Colonic mucosa (tissue), 4 donors: ENCODE measurements at places on chromosomes 1 and 21. TPM values are rescaled to one million over a fixed set of nuclear protein-coding genes. Genes with fewer than 3 reads are reported as not detected.

GRCh38 chr1:221612047-221612777 is 129.7 kb downstream of the DUSP10 start:
- no peaks in the 10 kb centered on the region for H3K4me1 ChIP-seq
- no peak overlapping the region for H3K27ac ChIP-seq
- no peak overlapping the region for H3K4me3 ChIP-seq
- H3K36me3 ChIP-seq: no peaks in the 10 kb centered on the region
- DNase-seq: peak; percentile 38

Gene FCRL4
- not detected for total RNA-seq

Gene CASQ1
- total RNA-seq: not detected

GRCh38 chr21:45494851-45495680 is 47.2 kb downstream of the SLC19A1 start:
- H3K27me3 ChIP-seq: no peaks in the 10 kb centered on the region
- no peak for DNase-seq
- no peaks in the 10 kb centered on the region for H3K36me3 ChIP-seq
- no peak overlapping the region for H3K27ac ChIP-seq
- H3K4me3 ChIP-seq: no peak overlapping the region

GRCh38 chr1:21702780-21703179 is 33.6 kb upstream of the RAP1GAP start:
- no peak overlapping the region for H3K27ac ChIP-seq
- H3K4me3 ChIP-seq: no peak overlapping the region
- H3K4me1 ChIP-seq: no peaks in the 10 kb centered on the region
- DNase-seq: no peak
- H3K27me3 ChIP-seq: no peaks in the 10 kb centered on the region
- H3K36me3 ChIP-seq: no peaks in the 10 kb centered on the region

DNA sequence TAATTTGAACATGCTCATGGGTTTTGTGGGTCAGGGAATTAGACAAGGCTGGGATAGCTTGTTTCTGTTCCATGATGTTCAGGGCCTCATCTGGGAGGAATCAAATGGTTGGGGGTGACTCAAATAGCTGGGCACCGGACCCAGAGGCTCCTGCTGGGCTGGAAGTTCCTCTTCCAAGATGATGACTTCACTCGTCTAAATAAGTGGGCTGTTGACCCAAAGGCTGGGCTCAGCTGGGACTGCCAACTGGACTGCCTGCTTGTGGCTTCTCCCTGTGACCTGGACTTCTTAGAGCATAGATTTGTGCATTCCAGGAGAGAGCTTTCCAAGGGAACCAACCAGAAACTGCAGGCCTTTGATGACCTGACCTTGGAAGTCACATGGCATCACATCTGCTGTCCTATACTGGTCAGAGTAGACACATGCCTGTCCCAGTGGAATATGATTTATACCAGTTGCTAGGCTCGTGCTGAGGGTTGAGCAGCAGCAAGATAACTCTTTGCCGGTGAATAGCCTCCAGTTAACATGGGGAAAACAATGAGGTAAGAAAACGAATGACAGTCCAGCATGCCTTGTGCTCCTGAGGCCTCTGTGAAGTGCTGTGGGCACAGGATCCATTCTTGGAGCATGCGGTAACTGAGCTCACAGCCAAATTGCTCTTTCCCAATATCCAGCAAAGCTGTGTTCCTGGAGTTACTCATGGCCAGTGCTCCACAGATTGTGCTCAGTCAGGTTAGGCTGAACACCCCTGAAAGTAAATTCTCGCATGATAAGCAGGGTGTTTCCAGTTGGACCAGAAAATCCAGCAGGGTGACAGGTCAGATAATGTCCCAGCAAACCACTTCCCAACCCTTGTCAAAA is 272.9 kb upstream of the TMEM51 start:
- H3K4me1 ChIP-seq: no peaks in the 10 kb centered on the region
- H3K27ac ChIP-seq: no peak overlapping the region
- no peak overlapping the region for H3K4me3 ChIP-seq
- H3K36me3 ChIP-seq: no peaks in the 10 kb centered on the region

GRCh38 chr1:205936846-205937586 is 6.2 kb downstream of the SLC26A9 start:
- no peaks in the 10 kb centered on the region for H3K36me3 ChIP-seq
- no peak overlapping the region for H3K27ac ChIP-seq
- no peak for DNase-seq
- H3K27me3 ChIP-seq: no peaks in the 10 kb centered on the region

Gene USP1
- 28.8 TPM for total RNA-seq

DNA sequence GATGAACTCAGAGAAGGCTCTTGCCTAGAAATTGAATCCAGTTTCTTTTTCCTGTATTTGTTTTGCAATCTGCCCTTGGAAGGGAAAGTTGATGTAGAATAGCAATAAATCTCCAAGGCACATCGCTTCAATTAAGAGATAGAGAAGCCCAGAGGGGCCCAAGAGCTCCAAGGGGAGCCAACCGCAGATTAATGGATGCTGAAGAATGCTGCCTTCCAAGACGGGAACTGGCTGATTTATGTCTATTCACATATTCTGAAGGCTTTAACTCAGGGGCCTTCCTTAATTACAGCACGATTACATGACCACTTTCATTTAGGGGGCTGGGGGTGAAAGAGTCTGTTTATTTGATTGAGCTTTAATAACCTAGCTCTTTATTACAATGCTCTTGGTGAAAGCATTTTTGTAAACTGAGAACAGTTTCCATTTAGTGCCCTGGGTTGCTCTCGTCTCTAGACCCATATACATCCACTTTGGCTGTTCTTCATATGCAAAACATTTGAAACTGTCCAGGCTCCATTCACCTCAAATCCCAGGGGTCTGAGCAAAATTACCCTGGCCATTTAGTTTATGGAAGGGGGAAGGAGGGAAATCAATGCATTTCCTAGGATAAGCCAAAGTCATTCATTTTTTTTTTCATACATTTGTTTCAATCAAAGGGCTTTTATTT is 87.4 kb upstream of the CLDN14 start:
- H3K4me1 ChIP-seq: no peaks in the 10 kb centered on the region
- peaks cover 3% of the 10 kb centered on the region for H3K27me3 ChIP-seq
- no peak overlapping the region for H3K4me3 ChIP-seq
- no peak overlapping the region for H3K27ac ChIP-seq

Gene PTGFRN
- 94.9 TPM for total RNA-seq

Gene LACTBL1
- not detected for total RNA-seq

DNA sequence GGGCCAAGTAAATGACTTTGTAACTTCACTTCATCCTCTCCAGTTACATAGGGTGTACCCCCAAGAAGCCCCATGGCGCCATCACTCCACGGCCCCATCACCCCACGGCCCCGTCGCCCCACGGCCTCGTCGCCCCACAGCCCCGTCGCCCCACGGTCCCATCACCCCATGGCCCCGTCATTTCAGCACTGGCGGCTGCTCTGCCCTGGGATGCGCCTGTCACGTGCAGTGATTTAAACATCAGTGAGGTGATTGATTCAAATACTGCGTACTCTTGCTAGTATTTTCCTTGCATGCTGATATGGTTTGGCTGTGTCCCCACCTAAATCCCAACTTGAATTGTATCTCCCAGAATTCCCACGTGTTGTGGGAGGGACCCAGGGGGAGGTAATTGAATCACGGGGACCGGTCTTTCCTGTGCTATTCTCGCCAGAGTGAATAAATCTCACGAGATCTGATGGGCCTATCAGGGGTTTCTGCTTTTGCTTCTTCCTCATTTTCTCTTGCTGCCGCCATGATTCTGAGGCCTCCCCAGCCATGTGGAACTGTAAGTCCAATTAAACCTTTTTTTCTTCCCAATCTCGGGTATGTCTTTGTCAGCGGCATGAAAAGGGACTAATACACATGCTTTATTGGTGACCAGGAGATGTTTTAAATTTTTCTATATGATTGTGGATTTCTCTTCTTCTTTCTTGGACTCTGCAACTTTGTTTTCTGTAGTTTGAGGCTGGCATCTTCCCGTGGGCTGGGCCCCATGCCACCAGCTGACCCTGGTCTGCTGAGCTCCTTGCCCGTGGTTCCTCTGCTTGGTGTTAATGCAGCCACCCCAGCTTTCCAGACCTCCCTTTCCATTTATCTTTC is 50.1 kb upstream of the PCBP3 start:
- H3K4me1 ChIP-seq: no peaks in the 10 kb centered on the region
- no peaks in the 10 kb centered on the region for H3K36me3 ChIP-seq
- H3K4me3 ChIP-seq: no peak overlapping the region
- no peak overlapping the region for H3K27ac ChIP-seq
- no peaks in the 10 kb centered on the region for H3K27me3 ChIP-seq

DNA sequence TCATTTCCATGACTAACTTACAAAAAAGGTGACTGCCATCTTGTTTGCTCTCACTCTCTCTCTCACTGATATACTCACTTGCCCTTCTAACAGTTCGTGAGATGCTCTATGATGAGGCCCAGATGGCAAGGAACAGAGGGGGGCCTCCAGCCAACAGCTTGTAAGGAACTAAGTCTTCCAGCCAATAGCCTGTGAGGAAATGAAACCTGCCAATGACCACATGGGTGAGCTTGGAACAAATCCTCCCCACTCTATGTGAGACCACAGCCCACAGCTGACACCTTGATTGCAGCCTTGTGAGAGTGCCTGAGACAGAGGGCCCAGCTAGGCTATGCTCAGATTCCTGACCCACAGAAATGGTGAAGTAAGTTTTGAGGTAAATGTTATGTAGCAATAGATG is 153.7 kb downstream of the HHIPL2 start:
- no peaks in the 10 kb centered on the region for H3K36me3 ChIP-seq
- DNase-seq: no peak

Gene CRYBG2
- total RNA-seq: 12.8 TPM

- H3K36me3 ChIP-seq: no peaks in the 10 kb centered on the region
- H3K4me3 ChIP-seq: no peak overlapping the region
- H3K27me3 ChIP-seq: no peaks in the 10 kb centered on the region
- no peak overlapping the region for H3K27ac ChIP-seq
- peaks cover 8% of the 10 kb centered on the region for H3K4me1 ChIP-seq
These were observed 31.0 kb upstream of the MED18 start for GRCh38 chr1:28297826-28298225.

DNA sequence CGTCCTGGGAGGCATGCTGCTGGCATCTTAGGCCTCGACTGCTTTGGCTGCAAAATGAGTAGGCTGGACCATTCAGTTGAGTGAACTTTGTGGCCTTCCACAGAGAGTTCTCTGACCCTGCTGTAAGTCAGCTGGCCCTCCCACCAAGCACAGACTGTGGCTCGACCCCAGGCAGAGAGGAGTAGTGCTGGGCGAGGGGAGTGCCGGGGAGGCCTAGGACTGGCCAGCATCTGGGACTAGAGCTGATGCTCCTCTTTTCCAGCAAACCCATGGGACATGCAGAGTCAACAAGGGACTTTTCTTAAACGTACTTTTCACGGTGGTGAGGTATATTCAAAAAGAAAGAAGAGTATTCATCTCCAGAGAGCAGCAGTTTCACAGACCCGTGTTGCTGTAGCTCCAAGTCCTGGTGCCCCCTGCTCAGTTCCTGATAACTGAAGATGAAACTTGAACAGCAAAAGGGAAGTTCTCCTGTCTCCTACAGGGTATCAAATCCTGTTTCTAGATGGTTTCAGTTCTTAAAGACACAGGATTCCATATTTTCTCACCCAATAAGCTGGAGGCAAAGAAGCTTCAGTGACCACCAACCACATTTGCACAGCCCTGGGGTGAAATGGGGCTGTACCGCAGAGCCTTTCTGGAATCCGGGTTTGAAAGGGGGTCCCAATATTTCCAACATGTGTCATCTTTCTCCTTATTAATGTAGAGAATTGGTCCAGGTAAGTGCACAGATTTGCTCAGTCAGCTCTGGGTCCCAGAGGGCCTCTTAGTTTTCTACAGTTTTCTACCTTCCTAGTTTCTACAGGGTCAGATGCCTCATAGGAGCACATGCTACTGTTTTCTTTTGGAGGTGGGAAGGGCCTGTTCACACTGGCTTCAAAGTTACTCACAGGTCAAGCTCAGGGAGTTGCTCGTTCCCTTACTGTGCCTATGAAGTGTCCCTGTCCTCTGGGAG is 20.9 kb downstream of the BATF3 start:
- no peak overlapping the region for H3K27ac ChIP-seq
- H3K4me3 ChIP-seq: no peak overlapping the region
- no peaks in the 10 kb centered on the region for H3K27me3 ChIP-seq
- H3K36me3 ChIP-seq: no peaks in the 10 kb centered on the region

Gene SLC45A1
- total RNA-seq: 0.27 TPM

Gene KIF21B
- total RNA-seq: 3.1 TPM

Gene LORICRIN
- total RNA-seq: not detected

Gene LEFTY1
- total RNA-seq: 211 TPM

GRCh38 chr21:42145569-42146272 is 73.2 kb upstream of the ABCG1 start:
- no peak overlapping the region for H3K27ac ChIP-seq
- H3K4me1 ChIP-seq: peaks cover 4% of the 10 kb centered on the region
- DNase-seq: peak; percentile 65

- H3K36me3 ChIP-seq: no peaks in the 10 kb centered on the region
- no peaks in the 10 kb centered on the region for H3K27me3 ChIP-seq
- DNase-seq: peak; percentile 41
- no peak overlapping the region for H3K4me3 ChIP-seq
These were observed 148.0 kb downstream of the GALNT2 start for GRCh38 chr1:230215031-230215430.

GRCh38 chr1:35788139-35788538 is 18.4 kb upstream of the CLSPN start:
- H3K27ac ChIP-seq: no peak overlapping the region
- H3K4me1 ChIP-seq: no peaks in the 10 kb centered on the region
- no peaks in the 10 kb centered on the region for H3K36me3 ChIP-seq
- no peak overlapping the region for H3K4me3 ChIP-seq
- no peaks in the 10 kb centered on the region for H3K27me3 ChIP-seq

Gene VTCN1
- total RNA-seq: not detected

Gene ARHGAP29
- 8.6 TPM for total RNA-seq

GRCh38 chr1:167774710-167775109 is 52.9 kb downstream of the MPZL1 start:
- no peak for DNase-seq
- H3K27ac ChIP-seq: no peak overlapping the region
- no peaks in the 10 kb centered on the region for H3K36me3 ChIP-seq
- H3K4me1 ChIP-seq: no peaks in the 10 kb centered on the region
- no peak overlapping the region for H3K4me3 ChIP-seq

- no peaks in the 10 kb centered on the region for H3K27me3 ChIP-seq
- no peak overlapping the region for H3K4me3 ChIP-seq
- no peaks in the 10 kb centered on the region for H3K36me3 ChIP-seq
- no peak overlapping the region for H3K27ac ChIP-seq
- DNase-seq: no peak
- H3K4me1 ChIP-seq: no peaks in the 10 kb centered on the region
These were observed 68.0 kb upstream of the NRIP1 start for GRCh38 chr21:15132781-15133180.

Gene ACKR1
- total RNA-seq: 11.6 TPM

DNA sequence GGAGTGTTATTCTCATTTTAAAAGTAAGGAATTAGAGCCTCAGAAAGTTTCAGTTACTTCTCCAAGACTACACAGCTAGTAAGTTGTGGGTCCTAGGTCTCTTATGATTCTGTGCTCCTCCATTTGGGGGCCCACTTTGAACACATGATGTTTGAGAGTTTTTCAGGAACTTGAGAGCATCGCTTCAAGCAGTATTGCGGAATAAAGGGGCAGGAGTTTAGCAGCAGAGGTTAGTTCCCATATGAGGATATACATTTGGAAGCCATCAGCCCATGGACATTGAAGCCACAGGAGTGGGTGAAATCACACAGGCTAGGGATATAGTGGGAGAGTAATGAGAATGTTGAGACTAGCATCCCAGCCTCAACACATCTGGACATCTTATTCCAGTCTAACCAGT is 143.2 kb downstream of the RASAL2 start:
- no peak for DNase-seq
- H3K36me3 ChIP-seq: no peaks in the 10 kb centered on the region
- H3K27me3 ChIP-seq: no peaks in the 10 kb centered on the region
- no peak overlapping the region for H3K4me3 ChIP-seq
- H3K4me1 ChIP-seq: no peaks in the 10 kb centered on the region
